ENCODE measurements at places on chromosomes 11 and 22.

GRCh38 chr11:35013514-35014233 lies 97.3 kb downstream of the PDHX start:
- no peak for DNase-seq

- no peak for DNase-seq
Observed at GRCh38 chr11:8328231-8328794, 64.6 kb upstream of the LMO1 start.

DNA sequence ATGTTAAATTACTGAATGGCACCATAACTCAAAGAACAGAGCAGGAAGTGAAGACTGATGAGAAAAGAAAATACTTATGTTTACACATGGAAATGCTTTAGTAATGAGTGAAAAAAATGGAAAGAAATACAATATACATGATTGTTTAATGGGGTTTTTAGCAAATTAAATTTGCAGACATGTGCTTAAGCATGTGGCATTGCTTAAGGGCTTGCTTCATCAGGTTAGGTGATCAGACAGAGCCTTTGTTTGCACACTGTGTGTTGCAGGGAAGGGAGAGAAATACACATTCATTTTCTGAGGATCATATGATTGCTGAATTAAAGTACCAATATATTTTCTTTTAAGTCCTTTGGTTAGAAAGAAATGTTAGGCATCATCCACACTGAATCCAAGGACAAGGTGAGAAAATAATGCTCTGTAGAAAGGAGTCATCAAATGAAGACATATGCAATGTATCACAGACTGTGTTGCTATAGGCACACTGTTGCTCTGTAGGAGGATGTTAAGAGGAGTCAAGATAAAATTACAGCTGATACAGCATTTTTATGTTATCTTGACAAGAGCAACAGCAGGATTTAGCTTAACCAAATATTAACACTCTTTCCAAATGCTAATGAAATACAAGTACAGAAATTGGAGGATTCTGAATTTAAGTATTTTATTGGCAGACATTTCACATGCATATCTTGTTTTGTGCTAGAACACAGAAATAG lies 23.4 kb upstream of the ARHGAP20 start:
- DNase-seq, result no peak

DNA sequence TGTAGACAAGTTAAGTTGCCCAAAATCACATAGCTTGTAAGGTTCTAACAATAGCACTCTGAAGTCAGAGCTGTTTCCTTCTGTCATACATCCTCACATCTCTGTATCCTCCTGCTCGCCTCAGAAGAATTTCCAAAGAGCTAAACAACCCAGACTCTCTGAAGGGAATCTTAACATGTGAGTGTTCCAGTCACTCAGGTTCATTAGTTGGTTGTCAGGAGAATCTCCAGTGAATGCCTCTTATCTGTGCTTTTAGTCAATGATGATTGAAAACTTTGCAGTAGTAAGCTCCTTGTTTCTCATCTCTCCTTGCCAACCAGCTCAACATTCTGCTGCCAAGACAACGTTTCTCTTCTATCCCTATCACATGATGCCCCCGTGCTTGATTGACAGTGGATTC lies 195.5 kb downstream of the C11orf91 start:
- DNase-seq, result no peak

DNA sequence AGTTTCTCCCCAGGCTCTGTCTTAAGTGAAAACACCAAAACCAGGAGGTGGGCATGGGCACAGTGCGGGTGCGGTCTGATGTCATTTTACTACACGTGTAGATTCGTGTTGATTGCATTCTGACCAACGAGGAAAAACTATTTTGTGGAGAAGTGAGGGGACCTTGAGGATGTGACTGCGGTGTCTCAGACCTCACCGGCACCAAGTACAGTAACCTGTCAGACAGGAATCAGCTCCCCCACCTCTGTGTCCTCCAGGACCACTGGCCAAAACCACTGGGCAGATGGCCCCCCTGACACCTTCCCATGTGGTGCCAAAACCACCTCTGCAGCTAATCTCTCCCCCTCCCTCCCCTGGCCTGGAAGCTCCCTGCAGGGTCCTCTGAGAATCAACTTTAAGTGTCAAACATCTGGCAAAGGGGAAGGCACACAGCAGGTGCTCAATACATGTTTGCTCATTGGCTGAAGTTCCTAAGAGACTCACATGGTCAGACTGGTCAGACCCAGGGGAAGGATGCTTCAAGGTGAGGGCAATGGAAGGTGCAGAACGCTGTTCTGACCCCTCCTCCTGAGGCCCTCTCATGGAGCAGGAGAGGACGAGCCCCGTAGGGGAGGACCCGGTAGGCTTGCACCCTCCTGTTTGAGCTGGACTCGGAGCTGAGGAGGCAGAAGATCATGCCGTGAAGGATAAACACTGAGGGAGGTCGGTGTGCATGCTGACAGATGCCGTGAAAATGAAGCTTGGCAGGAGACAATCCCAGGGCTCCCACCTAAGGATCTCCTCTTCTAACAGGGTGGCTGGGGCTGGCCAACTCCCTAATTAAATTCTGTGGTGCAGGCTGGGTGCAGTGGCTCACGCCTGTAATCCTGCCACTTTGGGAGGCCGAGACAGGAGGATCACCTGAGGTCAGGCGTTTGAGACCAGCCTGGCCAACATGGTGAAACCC lies 129.9 kb downstream of the MPPED1 start:
- DNase-seq, result no peak

DNA sequence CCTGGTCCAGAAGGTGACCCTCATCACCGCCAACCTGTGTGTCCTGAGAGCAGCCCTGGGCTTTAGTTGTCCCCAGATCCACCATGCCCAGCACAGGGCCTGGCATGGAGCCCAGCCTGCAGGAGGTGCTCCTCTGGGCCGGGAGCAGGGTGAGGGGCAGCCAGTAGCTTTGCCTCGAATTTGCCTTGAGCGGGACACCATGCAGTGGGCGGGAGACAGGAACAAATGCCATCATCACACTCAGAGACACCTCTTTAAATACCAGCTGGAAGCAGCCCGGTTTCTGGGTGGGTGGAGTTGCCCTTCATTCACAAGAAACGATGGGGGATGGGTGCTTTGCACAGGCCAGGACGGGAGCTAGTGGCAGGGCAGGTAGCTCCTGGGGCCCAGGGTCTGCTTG lies 19.3 kb downstream of the FLRT1 start:
- DNase-seq, result no peak

GRCh38 chr22:39727541-39727940 lies 157.0 kb downstream of the CACNA1I start:
- DNase-seq, result no peak

DNA sequence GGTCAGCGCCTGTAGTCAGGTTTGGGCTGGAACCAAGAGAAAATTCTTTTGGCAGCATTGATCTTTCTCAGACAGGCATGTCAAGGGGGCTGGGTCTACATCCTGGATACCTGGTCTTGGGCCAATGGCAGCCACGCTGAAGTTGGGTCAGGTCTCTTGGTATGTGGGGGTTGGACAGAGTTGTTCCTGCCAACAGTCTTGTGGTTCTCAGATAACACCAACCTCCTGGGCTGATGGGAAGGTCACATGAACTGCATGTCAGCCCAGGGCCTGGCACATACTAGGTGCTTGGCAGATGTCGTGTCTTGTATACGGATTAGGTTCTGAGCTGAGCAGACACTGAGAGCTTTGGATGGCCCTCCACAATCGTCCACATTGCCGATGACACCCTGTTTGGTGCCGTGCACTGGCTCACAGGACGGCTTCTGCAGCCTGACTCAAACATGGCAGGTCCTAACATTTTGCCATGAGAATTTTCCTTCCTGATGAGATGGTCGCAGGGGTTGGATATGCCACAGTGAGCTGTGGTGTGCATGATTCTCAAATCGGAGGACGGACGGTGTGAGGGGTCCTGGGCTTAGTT lies 42.0 kb downstream of the FBLN1 start:
- DNase-seq, result no peak

GRCh38 chr11:121140369-121140768 lies 39.3 kb downstream of the TECTA start:
- no peak for DNase-seq

DNA sequence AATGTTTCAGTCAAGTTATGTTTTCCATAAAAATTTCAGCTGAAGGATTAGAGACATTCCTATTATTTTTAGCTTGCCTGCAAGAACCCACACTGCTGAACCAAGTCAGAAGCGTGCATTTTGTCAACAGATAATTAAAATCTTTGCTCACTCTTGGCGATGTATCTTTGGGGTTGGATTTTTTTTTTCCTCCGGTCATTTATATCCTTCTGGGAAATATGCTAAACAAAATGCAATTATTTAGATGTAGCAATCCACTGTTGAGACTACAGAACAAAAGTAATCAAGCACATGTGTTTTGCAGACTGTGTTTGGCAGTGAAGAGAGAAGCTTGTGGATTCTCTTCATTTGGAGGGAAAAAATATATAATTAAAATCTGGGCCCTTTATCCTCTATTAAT lies 15.3 kb upstream of the NELL1 start:
- DNase-seq, result no peak

DNA sequence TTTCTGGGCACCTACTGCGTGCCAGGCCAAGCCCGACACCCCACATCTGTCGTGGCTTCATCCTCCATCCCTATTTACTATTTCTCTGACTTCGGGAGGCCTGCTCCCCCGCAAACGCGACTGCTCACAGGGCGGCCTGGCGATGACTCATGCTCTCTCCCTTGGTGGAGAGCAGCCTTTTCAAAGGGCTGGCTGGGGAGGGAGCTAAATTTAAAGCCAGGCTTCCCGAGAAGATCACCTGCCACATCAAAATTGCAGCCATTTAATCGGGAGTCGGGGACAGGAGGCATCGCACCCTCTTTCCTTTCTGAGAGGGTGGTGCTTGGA lies 24.9 kb upstream of the SHISAL1 start:
- no peak for DNase-seq

- no peak for DNase-seq
Observed at GRCh38 chr11:109432105-109432504, 10.1 kb downstream of the C11orf87 start.

DNA sequence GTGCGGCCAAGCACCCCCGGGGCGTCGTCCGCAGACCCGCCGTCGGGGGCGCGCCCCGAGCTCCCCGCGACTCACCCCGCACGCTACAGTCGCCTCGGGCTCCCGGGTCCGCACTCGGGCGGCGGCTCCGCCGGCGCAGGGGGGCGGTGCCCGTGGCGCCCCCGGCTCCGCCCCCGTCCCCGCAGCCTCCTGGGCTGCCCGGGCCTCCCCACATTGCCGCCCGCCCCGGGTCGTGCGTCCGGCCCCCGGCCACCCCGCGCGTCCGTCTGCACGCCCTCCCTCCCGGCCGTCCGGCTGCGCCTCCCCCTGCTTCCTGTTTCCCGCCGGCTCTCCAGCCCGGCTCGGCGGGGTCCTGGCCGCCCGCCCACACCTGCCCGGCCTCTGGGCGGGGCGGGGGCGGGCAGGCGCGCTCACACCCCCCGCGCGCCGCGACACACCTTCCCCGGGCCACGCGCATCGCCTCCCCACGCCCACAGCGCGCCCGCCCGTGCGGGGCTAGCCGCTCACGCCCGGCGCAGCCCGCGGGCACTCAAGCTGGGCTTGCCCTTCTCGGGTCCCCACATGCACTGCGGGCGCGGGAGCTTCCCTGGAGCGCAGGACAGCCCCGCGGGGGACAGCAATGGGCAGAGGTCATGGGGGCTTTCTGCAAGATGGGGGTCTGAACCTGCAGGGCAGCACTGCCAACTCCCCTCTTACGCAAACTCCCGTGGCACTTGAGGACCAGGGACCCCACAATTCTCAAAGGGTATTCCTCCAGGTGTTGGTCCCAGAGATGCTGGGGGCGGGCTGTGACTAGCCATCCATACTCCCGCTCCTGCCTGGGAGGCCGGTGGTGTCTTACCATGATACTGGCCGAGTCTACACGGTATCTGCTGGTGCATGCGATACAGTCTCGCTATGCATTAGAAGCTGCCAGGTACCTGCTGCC lies at the start of gene CARD10:
TSS of gene CARD10 (minus strand) at position 148 of the 928 bp plus-strand sequence. CDS start 215 bp downstream, outside the sequence.
- DNase-seq, result no peak

- DNase-seq, result no peak
Observed at GRCh38 chr11:94924171-94924572, 49.2 kb downstream of the CWC15 start.

DNA sequence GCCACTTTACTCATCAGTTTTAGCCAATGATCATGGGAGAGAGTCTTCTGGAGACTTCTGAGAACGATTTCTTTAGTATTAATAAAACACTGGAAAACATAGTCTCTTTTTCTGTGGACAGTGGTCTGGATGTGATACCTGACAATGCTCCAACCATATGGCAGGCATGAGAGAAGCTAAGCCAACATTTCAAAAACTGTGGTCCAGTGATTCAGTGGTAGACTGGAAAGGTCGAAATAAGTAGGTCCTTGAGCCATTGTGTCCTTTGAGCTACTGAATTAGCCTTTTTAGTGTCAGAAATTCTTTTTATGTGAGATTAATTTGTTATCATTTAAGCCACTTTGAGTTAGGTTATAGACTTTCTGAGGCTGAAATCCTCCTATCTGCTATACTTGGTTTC lies 197.7 kb upstream of the CTSC start:
- DNase-seq, result no peak

DNA sequence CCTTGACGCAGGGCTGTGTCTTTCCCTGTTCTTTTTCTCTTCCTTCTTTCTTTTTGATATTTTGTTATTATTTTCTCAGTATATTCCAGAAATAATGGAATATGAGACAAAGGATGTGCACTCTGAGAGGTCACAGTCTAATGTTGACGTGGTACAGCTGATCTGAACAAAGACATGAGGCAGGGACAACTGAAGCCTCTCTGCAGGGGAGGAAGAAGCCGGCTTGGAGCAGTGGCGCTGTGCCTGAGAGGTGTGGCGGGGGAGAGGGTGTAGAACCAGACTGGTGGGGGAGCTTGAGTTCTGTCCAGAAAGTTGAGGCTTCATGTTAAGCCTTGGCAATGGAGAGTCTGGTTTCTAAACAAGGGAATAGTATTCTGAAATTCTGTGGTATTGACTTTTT lies 34.7 kb downstream of the ADAMTS15 start:
- no peak for DNase-seq

DNA sequence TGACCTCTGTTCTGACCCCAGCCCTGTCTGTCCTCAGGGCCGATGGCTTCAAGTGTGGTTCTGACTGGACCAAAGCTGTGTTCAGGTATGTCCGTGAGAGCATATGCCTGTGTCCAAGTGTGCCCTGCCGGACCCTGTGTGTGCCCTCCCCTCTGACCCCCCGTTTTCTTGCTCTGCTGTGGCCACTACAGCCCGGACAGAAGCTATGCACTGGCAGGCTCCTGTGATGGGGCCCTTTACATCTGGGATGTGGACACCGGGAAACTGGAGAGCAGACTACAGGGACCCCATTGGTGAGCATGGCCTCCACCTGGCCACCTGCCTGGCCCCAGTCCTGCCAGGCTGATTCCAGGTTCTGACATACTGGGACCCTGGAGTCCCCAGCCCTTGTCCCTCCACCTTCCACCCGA lies 14.5 kb downstream of the ATG16L2 start:
- DNase-seq, result no peak
